Activated T-cell treated with anti-CD3 and anti-CD28 coated beads, Interleukin-2, amount 50 U/mL, for 4 hours (primary cell): ENCODE measurements at places on chromosomes 11 and 22. TPM values are rescaled to one million over a fixed set of nuclear protein-coding genes. Genes with fewer than 3 reads are reported as not detected.

GRCh38 chr11:87398931-87399330 is 361.2 kb downstream of the TMEM135 start:
- no peak for DNase-seq

DNA sequence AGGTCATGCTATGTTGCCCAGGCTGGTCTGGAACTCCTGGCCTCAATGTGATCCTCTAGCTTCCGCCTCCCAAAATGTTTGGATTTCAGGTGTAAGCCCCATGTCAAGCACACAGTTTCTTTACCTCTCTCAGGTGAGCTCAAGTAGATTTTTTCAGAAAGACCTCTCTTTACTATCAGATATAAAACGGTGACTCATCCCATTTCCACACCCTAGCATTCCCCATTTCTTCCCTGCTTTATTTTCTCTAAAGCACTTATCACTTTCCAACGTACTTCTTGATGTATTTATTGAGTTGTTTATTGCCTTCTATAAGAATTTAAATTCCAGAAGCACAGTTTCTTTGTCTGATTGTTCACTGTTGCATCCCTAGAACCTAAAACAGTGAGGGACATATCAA is 3.7 kb downstream of the TSG101 start:
- no peak for DNase-seq

Gene MMP7
- total RNA-seq: 0.47 TPM

DNA sequence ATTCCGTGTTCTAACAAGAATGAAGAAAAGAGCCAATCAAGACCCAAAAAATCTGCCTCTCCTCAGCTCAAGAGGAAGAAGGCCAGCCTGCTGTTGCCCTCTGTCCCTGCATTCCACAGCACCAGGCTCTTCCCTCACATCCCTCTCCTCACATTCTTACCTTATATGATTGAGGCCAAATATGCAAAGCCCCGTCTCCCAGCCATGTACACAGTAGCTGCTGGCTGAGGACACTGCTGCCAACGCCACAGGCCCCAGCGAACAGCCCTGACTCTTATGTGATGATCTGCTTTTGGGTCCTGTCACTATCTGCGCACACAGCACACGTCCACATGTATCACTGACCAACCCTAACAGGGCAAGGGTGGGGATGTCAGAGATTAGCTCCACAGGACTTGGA is 60.2 kb downstream of the MICAL3 start:
- DNase-seq: no peak

Gene MMP27
- not detected for total RNA-seq

Gene MPZL2
- 12.9 TPM for total RNA-seq

GRCh38 chr22:42684462-42685195 is 35.4 kb upstream of the CYB5R3 start:
- DNase-seq: no peak

DNA sequence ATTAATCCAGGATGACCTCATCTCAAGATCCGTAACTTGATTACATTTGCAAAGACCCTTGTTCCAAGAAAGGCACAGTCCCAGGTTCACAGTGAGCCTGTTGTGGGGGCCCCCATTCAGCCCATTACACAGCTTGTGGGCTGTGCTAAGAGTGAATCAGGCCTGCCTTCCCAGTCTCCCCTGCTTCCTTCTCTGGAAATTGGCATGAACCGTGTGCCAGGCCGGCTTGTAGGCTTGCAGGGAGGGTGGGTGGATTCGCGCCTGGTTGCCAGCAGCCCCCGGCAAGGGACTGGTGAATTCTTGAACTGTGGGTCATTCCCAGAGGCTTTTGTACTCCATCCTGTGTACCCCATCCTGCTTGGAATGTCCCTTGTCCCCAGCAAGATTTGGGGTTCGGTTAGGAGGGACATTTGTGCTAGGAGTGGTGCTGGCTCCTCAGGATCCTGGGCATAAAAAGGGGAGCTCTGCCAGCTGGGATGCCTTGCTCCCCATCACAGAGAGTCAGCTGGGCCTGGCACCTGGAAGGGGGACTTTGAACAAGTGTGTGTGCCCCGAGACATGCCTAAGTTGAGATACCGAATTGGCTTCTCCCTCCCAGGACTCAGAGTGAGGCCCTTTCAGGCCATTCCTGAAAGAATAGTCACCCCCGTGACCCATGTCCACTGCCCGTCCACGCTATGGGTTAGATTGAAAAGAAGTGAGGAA is 818.2 kb downstream of the BRD1 start:
- DNase-seq: no peak

Gene MPPED1
- not detected for total RNA-seq

DNA sequence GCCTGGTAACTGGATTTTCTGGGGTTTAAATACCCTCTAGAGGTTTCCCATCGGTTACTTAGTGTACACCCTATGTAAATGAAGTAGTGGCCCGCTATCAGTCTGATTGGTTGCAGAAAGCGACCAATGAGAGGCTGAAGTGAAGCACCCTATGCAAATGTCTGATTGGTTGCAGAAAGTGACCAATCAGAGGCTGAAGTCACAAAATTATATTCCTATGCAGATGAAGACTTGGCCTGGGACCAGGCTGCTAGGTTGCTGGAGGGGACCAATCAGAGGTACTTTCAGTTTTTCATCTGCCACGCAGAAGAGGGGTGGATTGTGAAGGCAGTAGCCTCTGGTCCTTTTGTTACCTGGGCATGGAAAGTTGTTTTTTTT is 134.8 kb downstream of the TBC1D22A start:
- DNase-seq: no peak

Gene VSIG10L2
- not detected for total RNA-seq

GRCh38 chr11:130719220-130719915 is 196.9 kb downstream of the SNX19 start:
- DNase-seq: no peak

DNA sequence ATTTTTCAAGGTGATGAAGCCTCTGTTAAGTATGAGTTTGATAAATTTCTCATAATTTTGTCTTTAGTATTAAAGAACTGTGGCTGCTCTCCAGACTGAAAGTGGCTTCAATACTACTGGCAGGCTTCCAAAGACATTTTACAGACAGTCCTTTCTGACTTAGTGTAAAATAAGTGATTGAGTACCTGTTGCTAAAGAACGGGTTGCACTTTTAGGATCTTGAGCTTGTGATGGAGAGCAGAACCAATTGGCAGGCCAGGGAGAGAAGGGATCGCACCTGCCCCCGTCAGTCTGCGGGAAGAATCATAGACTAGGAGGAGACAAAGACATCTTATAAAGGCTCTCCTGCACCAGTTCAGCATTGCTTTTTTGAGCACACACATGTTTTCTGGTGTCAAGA is 4.4 kb downstream of the NCAM1 start:
- no peak for DNase-seq

Gene CABP4
- total RNA-seq: 1.1 TPM

DNA sequence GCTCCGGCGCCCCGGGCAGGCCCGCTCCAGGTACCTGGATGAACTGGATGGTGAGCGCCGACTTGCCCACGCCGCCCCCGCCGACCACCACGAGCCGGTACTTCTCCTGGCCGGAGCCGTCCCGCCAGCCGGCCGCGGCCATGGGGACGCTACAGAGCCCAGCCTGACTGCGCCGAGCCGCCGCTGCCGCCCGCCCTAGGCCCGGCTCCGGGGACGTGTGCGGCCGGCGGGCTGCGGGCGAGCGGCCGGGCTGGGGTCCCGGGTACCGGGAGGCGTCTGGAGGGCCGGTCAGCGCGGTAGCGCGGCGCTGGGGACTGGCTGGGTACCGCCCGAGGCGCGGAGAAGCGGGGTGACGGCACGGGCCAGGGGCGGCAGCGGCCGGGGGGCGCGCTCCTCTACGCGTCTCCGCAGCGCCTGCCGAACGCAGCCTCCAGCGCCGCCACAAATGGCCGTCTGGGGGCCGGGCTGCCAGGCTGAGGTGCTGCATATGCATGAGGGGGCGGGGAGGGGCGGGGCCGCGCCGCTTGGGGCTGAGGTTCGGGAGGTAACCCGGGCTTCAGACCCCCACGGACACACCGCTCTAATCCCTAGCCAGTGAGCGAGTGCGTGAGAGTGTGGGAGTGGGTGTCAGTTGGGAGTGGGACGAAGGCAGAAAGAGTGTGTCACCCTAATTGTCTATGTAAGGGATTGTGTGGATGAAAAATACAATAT is at the start of gene RRAS2:
TSS of gene RRAS2 (minus strand) at position 455 of the 711 bp plus-strand sequence. CDS start at position 142, 313 bp downstream.
- peak; percentile 74 for DNase-seq

DNA sequence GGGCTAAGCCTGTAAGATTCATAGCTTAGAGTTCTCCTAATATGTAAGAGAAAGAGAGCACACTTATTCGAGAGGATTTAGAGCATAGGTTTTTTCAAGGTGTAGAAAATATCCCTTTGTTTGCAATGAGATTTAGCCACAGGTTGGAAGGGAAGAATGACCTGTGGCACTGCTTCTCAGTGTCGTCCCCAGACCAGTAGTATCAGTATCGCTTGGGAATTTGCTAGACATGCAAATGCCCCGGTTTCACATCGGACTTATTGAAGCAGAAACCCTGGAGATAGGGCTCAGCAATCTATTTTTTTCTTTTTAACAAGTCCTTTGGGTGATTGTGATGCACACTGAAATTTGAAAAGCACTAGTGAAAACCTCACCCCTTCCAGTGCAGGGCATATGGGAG is 362.6 kb upstream of the C11orf87 start:
- DNase-seq: no peak

Gene A4GALT
- total RNA-seq: not detected

Gene ZNF70
- 3.0 TPM for total RNA-seq

DNA sequence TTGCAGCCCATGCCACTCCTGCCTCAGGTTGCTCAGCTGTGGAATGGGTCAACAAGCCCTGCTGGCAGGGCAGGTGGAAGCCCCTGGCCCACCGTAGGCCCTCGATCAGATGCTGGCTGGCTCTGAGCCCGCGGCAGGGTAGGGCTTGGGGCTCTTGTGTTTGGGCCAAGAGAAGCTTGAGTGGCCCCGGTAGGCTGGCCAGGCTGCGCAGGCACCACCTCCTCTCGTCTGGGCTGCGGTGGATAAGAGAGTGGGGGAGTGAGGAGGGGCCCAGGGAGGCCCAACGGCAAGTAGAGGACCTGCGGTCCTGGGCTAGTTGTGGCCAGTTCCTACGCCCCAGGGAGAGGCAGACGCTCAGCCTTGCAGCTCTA is 115.2 kb downstream of the CEP164 start:
- no peak for DNase-seq

Gene FJX1
- 1.5 TPM for total RNA-seq

Gene OAF
- 5.3 TPM for total RNA-seq

DNA sequence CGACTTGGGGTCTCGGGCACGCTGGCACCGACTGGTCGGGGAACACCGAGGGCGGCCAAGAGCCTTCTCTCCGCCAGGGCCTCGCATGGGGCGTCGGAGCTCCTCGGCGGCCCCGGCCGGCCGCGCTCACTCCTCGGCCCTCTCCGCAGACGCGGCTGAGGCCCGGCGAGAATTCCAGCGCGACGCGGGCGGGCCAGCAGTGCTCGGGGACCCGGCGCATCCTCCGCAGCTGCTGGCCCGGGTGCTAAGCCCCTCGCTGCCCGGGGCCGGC is 5.6 kb downstream of the TBX1 start:
- DNase-seq: no peak

Gene ACCS
- 2.3 TPM for total RNA-seq

- DNase-seq: no peak
Measured at GRCh38 chr11:64514590-64514989, 76.4 kb upstream of the SLC22A12 start.

DNA sequence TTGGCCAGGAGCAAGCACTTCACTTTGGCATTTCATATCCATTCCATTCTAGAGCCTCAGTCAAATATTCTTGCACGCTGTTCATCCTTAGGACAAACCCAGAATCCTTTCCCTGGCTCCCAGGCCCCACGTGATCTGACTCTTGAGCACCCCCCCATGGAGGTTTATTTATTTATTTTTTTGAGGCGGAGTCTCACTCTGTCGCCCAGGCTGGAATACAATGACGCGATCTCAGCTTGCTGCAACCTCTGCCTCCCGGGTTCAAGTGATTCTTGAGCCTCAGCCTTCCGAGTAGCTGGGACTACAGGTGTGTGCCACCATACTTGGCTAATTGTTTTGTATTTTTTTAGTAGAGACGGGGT is 12.7 kb upstream of the TSGA10IP start:
- DNase-seq: no peak

GRCh38 chr11:109945626-109946321 is 147.4 kb upstream of the ZC3H12C start:
- no peak for DNase-seq

DNA sequence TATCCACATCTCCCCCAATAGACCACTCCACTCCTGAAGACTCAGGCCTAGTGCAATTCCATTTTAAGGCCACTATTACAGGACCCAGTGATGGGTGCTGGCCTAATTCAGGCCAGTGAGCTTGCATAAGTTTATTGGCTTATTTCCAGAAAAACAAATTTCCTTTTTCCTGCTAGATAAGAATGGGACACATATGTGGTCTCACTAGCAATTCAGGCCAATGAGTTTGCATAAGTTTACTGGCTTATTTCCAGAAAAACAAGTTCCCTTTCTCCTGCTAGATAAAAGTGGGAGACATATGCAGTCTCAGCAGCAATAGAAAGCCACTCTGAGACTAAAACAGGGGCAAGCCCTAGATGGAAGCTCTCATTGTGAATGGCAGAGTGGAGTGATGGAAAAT is 22.4 kb downstream of the ADM start:
- DNase-seq: no peak

GRCh38 chr22:27988704-27989103 is 69.6 kb upstream of the PITPNB start:
- no peak for DNase-seq

DNA sequence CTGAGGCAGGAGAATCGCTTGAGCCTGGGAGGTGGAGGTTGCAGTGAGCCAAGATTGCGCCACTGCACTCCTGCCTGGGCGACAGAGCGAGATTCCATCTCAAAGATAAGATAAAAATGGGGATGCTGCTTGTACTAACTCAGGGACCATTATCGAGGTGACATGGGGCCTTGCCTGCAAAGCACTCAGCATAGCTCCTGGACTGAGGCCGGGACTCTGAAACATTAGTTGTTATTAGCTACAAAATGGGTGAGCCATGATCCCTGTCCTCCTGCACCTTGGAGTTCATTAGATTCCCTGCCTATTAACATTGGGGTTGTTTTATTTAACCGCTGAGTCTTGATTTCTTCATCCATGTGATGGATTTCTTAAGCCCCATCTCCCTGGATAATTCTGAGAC is 5.1 kb downstream of the PPP2R5B start:
- DNase-seq: no peak

GRCh38 chr11:34238533-34238932 is 119.3 kb downstream of the ABTB2 start:
- DNase-seq: no peak

GRCh38 chr11:79150966-79151365 is 289.9 kb downstream of the TENM4 start:
- DNase-seq: no peak

GRCh38 chr11:71453037-71453917 is at the start of gene NADSYN1:
Gene NADSYN1 (plus strand): TSS chr11:71453203. CDS start chr11:71453297, 94 bp downstream.
- peak; percentile 92 for DNase-seq
